Stimulated activated CD4-positive, alpha-beta T cell treated with anti-CD3 and anti-CD28 coated beads, Interleukin-2, amount 100 ng/mL, for 4 hours (primary cell): ENCODE measurements at places on chromosomes 16 and 17.
A peak's percentile ranks its signal among the peaks of the same experiment; 100 is the strongest.

- DNase-seq, result no peak
Measured at GRCh38 chr16:86963600-86964575, 353.3 kb downstream of the C16orf95 start.

GRCh38 chr17:39235555-39236449, 10.1 kb upstream of the STAC2 start:
- no peak for DNase-seq

DNA sequence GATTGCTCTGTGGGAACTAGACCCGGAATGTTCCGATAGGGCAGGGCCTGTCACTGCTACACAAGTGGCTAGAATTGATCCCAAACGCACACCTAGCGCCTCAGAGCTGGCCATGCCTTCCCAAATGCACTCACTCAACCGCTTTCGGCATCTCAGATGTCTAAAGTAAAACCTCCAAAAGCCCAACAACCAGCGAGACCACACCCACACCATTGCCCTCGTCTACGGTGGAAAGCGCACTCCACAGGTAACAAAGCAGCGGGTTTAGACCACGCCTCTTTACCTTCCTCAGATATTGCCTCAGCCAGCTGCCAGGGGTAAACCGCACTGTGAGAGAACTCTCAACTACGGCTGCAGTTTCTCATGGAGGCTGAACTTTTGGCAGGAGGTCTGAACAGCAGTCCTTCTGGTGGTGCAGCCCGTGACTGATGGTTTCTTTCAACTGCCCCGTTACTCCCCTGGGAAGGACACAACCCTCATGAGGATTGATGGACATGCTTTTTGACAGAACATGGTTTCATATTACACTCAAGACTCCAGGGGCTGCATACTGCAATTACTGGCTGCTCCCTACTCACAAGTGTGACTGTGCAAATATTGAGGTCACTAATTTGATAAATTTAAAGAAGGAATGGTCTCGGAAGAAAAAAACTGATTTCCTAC, 34.5 kb downstream of the USP7 start:
- DNase-seq, result no peak

- DNase-seq, result no peak
Measured at GRCh38 chr17:18278867-18279266, 18.4 kb downstream of the MIEF2 start.

GRCh38 chr17:17781591-17782496, 54.9 kb downstream of the SREBF1 start:
- DNase-seq, result peak; percentile 28

GRCh38 chr16:1895949-1896675, 22.1 kb downstream of the HS3ST6 start:
- no peak for DNase-seq

DNA sequence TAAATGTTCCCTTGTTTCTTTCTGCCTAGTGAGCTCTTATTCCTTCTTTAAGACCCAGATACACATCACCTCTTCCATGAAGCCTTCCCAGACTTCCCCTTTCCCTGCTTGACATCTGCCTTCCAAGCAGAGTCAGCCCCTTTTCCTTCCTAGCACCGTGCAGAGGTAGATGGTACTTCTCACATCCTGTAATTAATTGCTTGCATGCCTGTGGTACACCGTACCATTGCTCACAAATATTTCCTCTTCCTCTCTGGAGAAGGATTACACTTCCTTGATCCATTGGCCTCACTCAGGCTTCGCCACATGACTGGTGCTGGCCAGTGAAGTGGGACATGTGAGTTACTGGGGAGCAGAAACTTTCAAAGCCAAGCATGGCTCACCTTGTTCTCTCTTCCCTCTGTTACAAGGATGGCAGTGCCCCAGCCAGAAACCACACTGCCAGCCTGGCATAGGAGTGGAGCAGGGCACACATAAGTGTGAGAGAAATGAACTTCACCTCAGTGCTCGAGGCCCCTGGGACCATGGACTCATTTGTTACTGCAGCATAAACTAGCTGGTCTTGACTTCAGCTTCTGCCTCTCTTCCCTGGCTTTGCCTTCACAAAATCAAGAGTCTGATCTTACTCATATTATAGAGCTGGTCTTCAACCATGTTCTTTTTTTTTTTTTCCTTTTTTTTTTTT, 44.0 kb downstream of the SOST start:
- no peak for DNase-seq
